ENCODE measurements at places on chromosomes 5 and 9.

DNA sequence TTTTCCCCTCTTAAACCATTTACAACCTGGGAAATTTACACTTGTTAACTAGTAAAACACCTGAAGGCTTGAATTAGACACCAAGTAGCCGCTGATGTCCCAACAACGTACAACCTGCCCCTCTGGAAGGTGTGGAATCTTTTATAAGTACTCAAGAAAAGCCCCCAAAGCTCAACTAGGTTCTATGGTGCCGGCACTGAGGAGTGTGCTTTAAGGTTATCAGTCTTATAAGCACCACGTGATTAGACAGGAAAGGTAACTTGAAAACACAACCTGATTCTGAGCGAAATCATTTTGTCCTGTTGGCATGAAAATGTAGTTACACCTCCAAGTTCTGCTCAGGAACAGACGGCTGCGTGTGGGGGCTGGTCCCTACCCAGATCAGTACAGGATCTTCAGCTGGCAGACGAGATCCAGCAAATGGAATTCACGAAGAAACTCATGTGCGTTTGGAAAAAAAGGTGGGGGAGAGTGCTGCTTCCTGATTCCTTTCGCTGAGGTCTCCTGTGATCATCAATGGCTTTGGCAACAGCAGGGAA, 195.5 kb downstream of the MEF2C start:
- DNase-seq = no peak

- DNase-seq = no peak
Observed at GRCh38 chr5:58268268-58268667, 191.6 kb downstream of the PLK2 start.

- DNase-seq = peak; percentile 42
Observed at GRCh38 chr5:4700069-4700468, 440.1 kb upstream of the ADAMTS16 start.

GRCh38 chr9:97632248-97632984, 752 bp downstream of the TSTD2 start:
- peak; percentile 98 for DNase-seq

DNA sequence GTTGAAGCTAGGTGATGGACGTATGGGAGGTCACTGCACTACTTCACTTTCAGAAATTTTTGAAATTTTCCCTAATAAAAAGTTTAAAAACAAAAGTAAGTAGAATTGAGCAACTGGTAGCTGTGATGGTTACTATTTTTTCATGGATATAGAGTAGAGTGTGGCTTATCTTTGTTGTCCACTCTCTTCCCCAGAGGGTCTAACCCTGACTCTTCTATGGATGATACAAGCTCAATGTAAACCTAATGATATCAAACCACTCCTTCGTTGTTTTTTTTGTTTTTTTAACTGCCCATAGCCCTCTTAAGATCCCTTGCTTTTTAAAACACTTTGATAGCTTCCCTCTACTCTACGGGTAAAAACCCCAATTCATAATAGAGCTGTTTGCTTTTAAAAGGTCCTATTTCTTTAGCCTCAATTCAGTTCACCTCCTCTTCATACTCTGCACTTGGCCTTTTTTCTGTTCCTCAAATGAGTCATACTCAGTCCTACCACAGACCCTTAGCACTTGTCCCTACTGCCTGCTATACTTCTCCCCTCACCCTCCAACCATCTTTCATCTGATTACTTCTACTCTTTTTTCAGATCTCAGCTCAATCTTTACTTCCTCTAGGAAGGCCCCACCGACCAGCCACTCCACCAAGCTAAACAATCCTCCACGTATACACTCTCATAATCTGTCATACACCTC, 2.6 kb downstream of the HDAC3 start:
- DNase-seq = no peak

DNA sequence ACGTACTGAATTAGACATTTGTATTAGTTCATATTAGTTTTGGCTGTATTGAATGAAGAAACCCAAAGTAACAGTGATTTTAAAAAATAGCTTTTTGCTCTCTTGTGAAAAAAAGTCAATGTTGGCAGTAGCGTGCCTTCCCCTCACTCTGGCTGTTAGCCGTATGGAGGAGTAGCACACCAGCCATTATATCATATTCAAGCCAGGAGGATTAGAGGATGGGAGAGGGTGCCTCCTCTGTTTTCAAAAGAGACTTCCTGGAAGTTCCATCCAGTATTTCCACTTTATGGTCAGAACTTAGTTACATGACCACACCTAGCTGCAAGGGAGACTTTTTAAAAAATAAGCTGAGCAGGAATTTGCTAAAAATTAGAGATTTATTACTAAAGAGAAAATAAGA, 41.2 kb downstream of the GPR21 start:
- DNase-seq = no peak

Data from HAP-1 (cell line).